ENCODE measurements at places on chromosomes 5 and 9. TPM values are rescaled to one million over a fixed set of nuclear protein-coding genes. Genes with fewer than 3 reads are reported as not detected.

- no peak for DNase-seq
Measured at GRCh38 chr5:133467335-133467779, 145.0 kb downstream of the FSTL4 start.

The RBM22 gene
- 33.8 TPM for total RNA-seq

The DRD1 gene
- total RNA-seq: 0.05 TPM

DNA sequence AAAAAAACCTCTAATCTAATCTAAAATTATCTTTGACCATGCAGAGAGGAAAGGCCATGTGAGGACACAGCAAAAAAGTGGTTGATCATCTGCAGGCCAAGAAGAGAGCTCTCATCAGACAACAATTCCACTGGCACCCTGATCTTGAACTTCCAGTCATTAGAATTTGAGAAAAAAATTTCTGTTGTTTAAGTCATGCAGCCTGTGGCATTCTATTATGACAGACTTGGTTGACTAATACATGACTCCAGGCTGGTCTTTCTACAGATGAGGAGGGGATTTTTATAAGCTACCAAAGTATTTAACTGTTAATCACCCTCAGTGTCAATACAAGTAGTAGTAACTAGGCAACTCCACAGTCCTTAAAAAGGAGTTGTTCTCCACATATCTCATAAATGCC, 358.5 kb upstream of the RGMB start:
- DNase-seq: no peak

- DNase-seq: no peak
Measured at GRCh38 chr5:164809821-164810220, 1304.4 kb downstream of the MAT2B start.

The ANXA2R gene
- 1.2 TPM for total RNA-seq

DNA sequence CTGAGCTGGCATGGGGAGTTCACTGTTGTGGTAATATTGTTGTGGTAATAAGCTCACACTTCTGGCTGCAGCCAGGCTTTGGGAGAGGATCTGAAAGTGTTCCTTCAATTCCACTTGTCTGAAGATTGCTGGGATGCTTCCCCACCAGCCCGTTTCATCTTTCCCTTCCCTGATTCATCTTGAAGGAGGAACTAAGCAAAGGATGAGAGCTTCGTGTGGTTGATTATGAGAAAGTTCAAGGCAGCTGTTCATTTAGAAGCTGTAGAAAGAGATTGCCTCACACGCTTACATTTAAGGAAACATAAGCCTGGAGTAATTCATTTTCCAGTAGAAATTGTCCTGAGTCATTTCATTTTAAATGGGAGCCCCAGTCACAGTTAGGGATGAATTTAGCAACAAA, 122.4 kb upstream of the GAS1 start:
- DNase-seq: no peak

DNA sequence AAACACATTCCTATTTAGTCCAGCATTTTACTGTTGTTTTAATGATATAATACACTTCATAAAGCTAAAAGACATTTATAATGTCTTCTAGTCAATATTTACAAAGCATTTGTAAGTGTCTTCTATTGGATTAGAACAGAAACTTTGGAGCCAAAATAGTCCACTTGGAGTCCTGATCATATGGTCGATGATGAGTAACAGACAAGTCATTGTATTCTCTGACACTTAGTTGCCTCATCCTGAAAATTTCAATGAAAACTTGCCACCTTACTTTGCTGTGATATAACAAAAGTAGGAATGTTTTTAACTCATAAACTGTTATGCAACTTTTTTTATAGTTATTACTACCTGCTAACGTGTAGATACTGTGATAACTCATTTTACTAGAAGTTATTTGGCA, 132.5 kb downstream of the GABRB2 start:
- no peak for DNase-seq

The DNM1 gene
- total RNA-seq: 7.3 TPM

DNA sequence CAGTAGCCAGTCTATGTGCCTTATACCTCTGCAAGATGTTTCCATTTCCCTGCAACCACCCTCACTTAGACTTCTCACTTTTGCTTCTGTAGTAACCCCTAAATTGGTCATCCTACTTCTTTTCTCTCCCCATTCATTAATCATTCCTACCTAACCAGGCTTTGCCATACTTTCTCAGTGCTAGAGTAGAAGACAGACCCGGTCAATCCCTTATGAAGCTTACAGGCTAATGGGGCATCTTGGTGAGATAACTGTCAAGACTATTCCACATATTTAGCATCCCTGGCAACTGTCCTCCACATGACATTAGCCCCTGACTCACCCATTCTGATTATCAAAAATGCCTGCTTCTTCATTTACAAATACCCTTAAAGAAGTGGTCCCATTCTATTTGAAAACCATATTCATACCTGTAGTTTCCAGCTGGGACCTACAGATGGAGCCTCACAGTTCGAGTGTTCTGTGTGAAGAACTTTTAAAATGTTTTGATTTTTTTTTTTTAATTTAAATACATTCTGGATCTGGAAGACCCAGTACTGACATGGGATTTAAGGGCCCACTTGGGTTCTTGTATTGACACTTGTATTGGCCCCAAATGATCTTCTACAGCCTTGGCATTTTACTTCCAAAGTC, 21.0 kb downstream of the F2RL2 start:
- DNase-seq: no peak

Data from cardiac septum (tissue), 1 donor.